ENCODE measurements at places on chromosomes 1 and 21.

DNA sequence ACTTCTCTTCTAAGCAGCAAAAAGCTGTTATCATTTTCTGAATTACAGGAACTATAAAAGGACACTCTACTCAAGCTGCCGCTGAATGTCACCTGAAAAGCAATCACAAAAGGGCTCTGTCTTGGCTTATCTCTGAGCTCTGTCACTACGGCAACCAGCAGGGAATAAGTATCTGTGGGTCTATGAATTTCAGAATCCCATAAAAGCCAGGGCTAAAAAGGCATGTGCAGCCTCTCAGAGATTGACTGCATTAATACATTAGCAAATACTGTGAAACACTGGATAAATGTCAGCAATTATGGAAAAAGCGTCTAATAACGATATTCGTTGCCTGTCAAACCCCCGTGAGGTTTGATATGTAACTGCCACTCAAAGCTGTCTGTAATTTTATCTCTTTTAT, 210.2 kb upstream of the DMRTA2 start:
- DNase-seq: no peak

GRCh38 chr1:236516929-236517704, 6.7 kb upstream of the LGALS8 start:
- no peak for DNase-seq

DNA sequence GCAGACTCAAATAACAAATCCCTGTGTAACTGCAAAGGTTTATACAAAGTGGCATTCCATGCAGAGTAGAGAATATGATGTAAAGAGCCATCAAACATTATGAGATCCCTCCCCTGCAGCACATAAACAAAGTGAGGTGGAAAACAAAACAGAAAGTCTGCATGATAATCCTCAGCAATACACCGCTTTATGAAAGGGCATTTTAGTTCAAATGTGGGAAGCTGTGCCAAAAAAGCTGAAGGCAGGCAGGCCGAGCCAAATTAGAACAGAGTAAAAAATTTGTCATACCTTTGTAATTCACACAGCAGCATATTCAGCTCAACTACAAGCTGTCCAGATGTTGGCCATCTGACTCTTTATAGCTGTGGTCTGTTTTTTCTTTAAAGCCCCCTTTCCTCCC, 113.5 kb downstream of the LHX9 start:
- DNase-seq: no peak

- no peak for DNase-seq
These were observed 299.4 kb upstream of the LYPLAL1 start for GRCh38 chr1:218874313-218874712.

DNA sequence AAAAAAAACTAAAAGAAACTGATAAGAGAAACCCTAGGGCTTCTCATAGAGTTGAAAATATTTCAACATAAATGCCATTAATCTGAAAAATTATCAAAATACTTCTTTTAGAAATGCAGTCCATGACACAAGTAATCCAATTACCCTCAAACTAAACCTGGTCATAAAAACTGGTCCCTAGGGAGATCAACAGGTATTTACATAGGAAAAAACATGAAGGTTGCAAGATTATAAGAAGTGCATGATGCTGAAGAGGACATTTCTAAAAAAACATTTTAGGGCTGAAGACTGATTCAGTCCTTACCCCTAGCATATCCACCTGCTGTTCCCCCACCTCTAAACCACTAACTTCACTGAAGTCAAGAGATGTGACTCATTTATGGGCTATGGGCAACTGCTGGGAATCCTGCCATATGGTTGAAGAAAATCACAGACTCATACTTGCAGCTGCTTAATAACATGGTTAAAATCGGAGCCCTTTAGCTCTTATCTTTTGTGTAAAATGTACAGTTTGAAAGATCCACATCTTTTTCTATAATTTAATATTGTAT, 131.0 kb upstream of the RUNX1 start:
- no peak for DNase-seq

- DNase-seq: no peak
These were observed 44.3 kb downstream of the PEX14 start for GRCh38 chr1:10519016-10519417.

- no peak for DNase-seq
These were observed 88.9 kb downstream of the PGBD5 start for GRCh38 chr1:230337266-230337665.

- no peak for DNase-seq
These were observed 18.7 kb upstream of the ST3GAL3 start for GRCh38 chr1:43688594-43689000.

DNA sequence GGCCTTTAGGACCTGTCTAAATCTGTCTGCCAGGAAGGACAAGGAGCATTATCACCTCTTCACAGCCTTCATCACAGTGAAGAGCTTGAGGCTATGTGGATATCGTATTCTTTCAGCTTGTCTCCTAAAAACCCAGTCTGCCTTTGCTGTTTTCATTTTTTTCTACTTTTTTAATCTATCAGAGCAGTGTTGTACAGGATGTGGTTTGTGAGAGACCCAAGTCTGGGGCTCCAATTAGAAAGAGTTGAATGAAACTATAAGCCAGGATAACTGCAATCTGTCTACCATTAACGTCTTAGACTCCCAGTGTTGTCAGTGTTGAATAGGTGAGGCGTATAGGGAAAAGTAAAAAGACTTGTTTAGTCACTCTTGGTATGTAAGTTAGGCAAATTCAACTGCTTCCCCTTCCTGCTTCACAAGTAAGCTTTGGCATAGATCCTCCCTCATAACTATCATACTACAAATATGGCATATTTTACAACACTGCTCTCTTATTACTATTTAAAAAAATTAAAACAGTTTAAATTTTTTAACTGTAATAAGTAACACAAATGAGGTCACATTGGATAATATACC, 1225.8 kb upstream of the PRMT6 start:
- DNase-seq: no peak

DNA sequence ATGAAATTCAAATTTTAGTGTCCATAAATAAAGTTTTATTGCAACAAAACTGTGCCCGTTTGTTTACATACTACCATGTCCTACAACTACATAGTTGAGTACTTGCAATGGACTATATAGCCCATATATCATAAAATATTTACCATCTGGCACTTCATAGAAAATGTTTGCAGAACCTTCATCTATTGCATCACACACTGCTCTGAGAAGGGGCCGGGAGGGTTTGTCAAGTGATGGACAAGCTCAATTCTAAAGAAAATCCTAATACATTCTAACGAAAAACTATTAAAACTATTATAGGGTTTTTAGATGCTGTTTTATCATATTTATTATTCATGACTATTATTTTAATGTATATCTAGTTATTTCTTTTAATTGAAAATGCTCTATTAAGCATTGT, 35.9 kb downstream of the RGSL1 start:
- no peak for DNase-seq

- no peak for DNase-seq
These were observed 4.4 kb downstream of the CDC7 start for GRCh38 chr1:91505086-91505485.

GRCh38 chr1:165075725-165076370, 280.7 kb downstream of the LMX1A start:
- no peak for DNase-seq

GRCh38 chr1:52970149-52970548, 43.1 kb downstream of the SCP2 start:
- DNase-seq: no peak

DNA sequence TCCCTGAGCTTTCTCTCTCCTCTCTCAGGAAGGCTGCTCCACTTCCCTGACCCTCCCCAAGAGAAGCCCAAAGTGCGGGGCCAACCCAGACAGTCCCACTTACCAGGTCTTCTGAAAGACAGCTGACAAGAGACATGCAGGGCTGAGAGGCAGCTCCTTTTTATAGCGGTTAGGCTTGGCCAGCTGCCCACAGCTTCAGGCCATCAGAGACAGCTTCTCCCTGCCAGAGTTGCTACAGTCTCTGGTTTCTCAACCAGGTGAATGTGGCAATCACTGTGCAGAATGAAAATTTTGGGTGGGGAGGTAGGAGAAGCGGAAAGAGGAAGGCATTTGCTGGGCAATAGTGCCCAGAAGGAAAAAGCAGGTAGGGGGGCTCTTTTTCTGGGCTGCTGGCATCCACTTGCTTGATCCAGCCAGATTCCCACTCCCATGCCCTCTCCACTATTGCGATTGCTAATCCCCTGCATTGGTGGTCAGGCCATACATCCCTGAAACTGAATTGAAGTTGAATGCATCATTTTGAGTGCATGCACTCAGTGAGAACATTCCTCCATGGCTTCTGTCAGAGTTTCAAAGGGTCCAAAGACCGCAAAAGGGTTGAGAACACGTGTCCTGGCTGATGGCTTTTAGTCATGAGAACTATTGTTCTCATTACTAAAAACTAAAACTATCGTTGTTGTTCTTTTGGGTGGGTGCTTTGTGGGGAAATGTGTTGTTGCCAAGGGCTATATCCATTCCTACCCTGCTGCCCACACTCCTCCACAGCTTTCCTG, at the start of gene S100A8:
Gene S100A8, minus strand, starts transcription at position 136 of the 773 bp plus-strand sequence. CDS start 538 bp downstream, outside the sequence.
- no peak for DNase-seq

All from stimulated activated effector memory CD8-positive, alpha-beta T cell treated with anti-CD3 and anti-CD28 coated beads, Interleukin-12 subunit alpha, Interleukin-12 subunit beta, amount 100 ng/mL, for 72 hours (primary cell).